ENCODE measurements at places on chromosomes 1 and 21.
A peak's percentile ranks its signal among the peaks of the same experiment; 100 is the strongest.

GRCh38 chr21:16194788-16195537 lies 465.2 kb downstream of the USP25 start:
- DNase-seq = no peak

GRCh38 chr21:30146558-30147282 lies 19.9 kb downstream of the CLDN17 start:
- no peak for DNase-seq

DNA sequence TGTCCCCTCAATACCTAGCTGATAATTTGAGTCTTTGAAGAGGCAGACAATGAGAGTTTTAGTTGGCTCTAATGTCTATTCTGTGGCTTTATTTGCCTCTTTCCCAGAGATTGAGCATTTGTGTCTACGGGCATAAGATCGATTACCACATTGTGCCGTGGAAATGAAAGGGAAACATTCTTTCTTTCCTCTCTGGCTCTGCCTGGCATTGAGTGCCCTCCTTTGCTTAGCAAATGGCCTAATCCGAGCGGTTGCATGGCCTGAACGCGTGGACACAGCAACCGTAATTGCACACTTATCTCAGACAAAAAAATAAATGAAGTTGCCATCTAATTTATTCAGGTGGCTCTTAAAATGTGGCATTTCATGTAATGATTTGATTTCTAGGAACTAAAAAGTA lies 247.9 kb downstream of the ADGRL2 start:
- DNase-seq = no peak

GRCh38 chr1:109838838-109839240 lies 71.8 kb upstream of the CSF1 start:
- no peak for DNase-seq

- DNase-seq = no peak
Measured at GRCh38 chr21:21436012-21436534, 437.9 kb downstream of the NCAM2 start.

DNA sequence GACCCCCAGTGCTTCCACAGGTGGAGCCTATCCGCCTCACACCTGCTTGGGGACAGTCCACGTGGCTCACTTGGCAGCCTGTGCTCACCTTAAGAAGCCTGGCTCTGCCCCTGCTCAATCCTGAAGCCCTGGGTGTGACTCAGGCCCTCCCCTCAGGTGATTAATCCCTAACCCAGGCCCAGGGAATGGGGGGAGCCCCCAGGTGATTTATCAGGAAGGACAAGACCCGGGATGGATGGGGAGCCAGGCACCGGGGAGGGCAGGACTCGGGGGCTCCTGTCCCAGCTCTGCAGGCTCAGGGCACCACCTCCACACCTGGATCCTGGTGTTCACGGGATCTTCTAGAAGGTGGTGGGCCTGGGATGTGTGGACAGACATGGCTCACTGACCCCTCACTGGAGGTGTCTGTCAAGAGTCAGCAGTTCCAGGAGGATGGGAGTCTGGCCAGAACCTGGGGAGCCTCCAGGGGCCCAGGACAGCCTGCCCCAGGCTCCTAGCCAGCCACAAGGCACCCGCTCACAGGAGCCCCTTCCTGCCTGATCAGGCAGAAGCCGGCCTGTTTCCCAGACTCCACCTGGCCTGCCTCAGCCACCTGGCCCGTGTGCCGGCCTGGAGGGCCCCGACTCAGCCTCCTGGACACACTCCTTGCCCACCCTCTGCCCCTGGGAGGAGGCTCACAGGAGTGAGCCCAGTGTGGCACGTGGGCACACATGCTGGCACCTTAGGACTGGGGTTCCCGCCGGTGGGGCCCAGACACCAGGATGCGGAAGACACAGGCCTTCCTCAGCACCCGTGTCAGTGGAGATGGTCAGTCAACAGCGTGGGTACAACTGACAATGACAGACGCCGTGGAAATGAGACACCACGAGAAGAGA lies 38.6 kb upstream of the COL6A1 start:
- DNase-seq = peak; percentile 10

DNA sequence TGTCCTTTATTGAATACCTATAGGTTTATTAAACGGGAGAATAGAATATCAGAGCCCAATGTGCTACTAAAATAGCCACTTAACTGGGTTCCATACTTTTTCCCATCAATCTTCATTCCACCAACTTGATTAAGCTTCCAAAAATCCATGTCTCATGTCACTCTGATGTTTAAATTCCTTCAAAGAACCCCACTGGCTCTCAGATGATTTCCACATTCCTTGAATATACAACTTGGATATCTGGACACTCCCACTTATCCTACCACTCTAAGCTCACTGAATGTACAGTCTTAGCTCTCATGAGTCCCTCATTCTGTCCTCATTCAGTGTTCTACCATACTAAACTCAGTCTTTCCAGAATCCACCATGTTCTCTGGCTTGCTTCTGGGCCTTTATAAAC lies 21.1 kb downstream of the COL11A1 start:
- DNase-seq = no peak

DNA sequence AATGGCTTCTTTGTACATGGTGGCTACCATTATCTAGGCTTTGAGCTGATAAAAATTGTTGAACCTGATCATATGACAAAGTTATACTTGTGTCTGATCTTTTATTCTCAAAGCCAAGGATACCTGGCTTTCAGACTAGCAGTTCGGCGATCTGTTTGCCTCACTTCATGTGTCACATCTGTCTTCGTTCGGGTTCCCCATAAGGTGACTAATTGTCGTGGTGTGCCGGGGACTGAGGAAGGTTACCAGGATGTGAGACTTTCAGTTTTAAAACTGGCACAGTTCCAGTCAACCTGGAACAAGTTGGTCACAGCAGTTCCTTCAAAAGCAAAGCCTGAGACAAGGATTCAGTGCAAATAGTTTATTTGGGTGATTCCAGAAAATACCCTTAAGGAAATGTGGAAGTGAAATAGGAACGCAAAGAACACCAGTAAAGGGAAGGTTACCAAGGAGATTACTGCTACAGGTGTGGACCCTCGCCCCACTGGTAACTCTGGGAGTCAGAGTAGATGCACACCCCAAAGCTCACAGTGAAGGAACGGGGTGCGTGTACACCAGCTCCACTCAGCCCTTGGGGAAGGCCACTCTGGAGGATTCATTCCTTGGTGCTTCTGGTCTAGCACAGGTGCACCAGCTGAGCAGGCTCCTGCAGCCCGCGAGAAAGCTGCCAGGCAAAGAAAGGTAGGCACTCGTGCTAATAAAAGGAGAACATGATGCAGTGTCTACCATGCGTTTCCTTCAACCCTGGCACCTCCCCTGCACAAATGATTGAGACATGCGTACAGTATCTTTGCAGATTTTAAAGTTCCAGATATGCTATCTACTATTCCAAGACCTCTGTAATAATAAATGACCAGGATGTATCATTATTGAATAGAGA lies 69.0 kb downstream of the VWA5B1 start:
- no peak for DNase-seq

DNA sequence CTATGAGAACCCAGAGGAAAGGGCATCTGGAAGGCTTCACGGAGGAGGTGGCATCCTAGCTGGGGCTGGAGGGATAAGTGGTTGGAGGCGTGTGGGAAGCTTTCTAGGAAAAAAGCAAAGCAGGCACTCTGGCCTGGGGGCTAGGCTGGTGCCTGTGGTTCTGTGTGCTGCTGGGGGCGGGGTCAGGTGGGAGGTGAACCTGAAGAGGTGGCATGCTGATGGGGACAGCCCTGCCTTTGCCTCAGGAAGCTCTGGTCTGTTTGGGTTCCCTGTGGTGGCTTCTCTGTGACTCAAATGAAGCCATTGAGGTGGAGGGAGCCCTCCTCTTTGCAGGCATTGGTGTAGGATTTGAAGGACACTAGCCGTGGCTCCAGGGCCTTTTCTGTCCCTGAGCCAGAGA lies 221.6 kb upstream of the POU3F1 start:
- DNase-seq = no peak

All from iPS-NIHi11 (cell line).